ENCODE measurements at places on chromosomes 7 and 10.

DNA sequence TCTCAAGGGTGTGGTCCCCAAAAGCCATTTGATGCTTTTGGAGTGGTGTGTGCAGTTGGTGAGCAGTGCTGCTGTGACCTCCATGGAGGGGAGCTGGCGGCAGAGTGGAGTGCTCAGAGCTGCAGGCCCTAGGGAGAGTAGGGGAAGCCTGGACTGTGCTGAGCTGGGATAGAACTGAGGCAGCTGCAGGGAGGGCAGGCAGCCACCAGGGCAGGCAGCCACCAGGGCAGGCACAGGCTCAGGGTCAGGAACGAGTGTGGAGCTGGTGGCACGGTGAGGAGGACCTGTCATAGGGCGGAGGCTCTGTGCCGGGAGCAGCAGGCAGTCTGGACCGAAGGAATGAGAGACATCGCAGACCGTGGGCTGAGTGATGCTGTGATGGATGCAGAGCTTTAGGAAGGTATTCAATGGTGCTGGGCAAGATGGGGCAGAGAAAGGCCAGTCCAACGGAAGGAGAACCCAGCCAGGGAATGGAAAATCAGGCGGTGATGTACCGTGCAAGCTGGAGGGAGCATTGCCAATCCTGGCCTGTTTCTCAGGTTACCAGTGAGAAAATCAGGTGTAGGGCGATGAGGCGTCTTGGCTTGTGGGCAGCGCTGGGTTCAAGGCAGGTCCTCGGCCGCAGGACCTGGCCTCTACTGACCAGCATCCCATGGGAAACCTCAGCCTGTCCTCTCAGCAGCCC, 152.6 kb downstream of the CAMK1D start:
- DNase-seq: peak; percentile 60

DNA sequence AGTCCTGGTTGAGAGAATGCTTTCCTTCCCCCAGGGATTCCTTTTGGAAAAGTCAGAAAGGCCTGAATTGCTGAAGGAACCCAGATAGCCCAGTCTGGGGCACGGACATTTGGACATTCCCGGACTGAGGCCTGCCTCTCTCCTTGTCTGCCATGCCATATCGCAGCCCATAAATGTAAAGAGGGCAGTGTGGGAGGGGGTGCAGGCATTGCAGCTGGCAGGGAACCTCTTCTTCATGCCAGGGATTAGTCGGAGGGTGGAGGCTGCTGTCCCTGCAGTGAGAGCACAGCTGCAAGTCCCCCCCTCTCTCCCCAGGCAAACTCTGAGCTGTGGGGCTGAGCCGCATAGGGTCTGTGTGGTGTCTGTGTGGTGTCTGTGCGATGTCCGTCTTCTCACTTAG, 486.0 kb upstream of the MKI67 start:
- no peak for DNase-seq

DNA sequence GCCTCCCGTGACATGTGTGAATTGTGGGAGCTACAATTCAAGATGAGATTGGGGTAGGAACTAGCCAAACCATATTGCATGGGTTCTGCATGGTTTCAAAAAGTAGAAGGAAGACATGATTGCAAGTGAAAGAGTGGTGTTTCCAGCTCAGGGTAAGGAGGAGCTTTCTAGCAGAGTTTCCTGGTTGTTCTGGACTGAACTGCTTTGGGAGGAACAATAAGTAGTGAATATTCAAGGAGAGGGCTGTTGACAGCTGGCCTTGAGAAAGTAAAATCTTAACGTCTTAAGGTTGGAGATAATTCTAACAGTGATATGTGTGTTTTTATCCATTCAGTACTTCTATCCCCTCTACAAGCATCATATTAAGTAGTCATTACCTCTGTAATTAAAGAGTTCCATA, 62.2 kb upstream of the PRKG1 start:
- DNase-seq: no peak

DNA sequence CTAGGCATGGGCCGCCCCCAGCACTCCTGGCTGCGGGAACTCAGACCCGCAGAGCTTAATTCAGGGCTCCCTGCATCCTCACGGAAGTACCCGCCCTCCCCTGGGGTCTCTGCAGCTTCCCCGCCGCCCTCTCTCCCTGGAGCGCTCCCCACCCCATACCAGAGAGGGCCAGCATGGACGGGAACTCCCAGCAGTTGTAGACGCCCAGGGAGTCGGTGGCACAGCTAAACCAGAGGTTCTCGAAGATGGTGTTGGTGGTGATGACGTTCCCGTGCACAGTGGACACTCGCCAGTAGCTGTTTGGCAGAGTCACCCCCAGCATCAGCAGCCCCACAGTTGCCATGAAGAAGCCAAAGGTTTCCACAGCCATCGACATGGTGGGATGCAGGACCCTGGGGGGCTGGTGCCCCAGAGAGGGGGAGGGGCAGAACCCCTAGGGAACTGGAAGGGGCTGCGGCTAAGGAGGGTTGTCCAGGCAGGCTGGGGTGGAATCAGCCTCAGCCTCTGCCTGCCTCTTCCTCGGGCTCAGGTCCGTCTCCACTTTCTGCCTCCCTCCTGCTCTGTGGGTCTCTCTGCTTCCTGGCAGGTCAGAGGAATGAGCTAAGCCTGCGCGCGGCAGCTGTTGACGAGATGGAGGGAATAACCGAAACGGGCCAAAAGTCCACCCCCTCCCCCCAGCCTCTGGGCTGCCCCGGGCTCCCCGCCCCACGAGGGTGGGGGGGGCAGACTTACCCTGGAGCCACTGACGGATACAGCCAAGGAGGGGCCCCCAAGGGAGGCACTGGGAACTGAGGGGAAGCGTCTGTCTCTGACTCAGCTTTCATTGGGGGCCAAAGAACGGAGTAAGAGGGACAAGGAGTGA, at the start of gene CLDN15:
Gene CLDN15, minus strand, starts transcription at position 597 of the 862 bp plus-strand sequence. Its CDS starts 221 bp downstream, at position 376.
- DNase-seq: no peak

GRCh38 chr7:42106562-42106961, 130.4 kb downstream of the GLI3 start:
- DNase-seq: no peak

DNA sequence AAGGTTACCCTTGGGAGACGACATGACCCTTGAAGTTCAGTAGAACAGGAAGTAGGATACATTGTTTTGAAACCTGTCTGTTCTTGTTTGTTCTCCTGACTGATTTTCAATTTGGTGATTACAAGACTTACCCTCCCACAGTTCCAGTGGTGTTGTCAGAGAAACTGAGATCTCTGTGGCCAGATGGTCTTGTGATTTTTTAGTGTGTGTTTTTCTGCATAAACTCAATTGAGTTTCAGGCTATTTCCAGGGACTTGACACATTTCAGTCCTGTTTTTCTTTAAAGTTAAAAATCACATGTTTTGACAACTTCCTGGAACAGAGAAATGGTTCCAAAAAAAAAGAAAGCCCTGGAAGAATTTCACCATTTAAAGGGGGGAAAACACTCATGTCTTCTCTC, 22.3 kb downstream of the PIK3CG start:
- DNase-seq: no peak

GRCh38 chr10:58565271-58565670, 52.6 kb downstream of the BICC1 start:
- DNase-seq: no peak

- DNase-seq: no peak
These were observed 317.4 kb downstream of the KIF20B start for GRCh38 chr10:90018819-90019218.

- no peak for DNase-seq
These were observed 85.3 kb upstream of the RET start for GRCh38 chr10:42991442-42992098.
